ENCODE measurements at places on chromosomes 7 and 10.

DNA sequence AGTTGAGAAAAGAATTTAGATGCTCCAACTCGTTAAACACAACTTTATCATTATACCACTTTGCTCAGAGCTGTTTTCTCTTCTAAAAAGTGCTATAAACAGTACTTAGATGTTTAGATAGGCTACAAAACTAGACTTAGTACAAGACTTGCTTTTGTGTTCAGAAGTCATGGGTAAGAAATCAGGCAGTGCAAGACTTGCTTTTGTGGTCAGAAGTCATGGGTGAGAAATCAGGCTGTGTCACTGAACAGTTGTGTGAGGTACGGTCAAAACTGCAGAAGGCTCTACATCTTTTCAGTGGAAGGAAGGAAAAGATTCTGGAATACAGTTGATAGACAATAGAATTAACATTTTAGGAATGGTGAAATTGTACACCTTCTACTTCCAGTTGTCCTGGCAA lies 239.7 kb downstream of the DNAJB9 start:
- DNase-seq = no peak

DNA sequence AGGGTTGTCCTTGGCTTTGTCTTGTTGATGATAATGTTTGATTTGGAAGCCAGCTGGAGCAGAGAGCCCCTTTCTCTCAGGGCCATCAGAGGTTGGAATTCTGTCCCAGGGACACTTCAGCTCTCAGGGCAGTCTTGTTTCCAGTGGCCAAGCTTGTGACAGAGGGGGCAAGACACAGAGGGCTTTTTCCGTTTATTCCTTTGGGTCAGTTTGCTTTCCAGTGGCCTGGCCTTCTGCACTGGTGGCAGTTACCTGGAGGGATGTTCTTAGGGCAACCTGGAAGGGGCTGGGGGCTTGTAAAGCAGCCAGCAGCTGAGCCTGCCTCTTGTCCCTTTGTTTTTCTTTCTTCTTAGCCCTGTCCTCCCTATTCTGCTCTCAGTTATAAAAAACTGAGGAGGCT lies 62.7 kb downstream of the MTURN start:
- DNase-seq = no peak

DNA sequence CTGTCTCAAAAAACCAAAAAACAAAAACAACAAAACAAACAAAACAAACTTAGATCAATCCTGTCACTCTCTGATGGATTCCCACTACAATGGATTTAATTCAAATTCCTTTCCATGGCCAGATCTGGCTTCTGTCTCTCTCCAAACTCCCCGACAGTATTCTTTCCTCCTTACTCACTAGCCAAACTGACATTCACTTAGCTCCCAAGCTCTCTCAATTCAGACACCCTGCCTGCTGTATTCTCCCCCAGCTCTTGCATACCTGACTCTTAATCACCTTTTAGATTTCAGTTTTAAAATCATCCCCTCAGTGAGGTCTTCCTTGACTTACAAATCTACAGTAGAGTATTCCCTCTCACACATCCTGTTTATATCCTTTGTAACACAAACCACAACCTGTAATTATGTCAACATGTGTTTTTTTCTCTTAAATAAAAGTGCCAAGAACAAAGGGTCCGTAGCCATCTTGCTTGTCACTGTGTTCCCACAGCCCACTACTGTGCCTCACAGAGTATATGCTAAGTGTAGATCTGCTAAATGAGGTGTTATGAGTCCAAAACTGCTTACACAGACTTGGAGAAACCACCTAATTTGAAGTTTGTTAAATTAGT lies 14.4 kb downstream of the HERPUD2 start:
- no peak for DNase-seq

- no peak for DNase-seq
Measured at GRCh38 chr7:151109094-151110048, 23.1 kb downstream of the AGAP3 start.

- DNase-seq = no peak
Measured at GRCh38 chr7:75010036-75010435, 45.5 kb downstream of the CASTOR2 start.

- DNase-seq = no peak
Measured at GRCh38 chr10:36254199-36254598, 612.1 kb upstream of the FZD8 start.

All from esophagus squamous epithelium (tissue), 5 donors.